ENCODE measurements at places on chromosomes 5 and 9.
A peak's percentile ranks its signal among the peaks of the same experiment; 100 is the strongest.

GRCh38 chr5:77852514-77853352 is 76.6 kb upstream of the TBCA start:
- peak; percentile 59 for DNase-seq

- DNase-seq: no peak
Observed at GRCh38 chr9:137836831-137837241, 40.7 kb upstream of the CACNA1B start.

DNA sequence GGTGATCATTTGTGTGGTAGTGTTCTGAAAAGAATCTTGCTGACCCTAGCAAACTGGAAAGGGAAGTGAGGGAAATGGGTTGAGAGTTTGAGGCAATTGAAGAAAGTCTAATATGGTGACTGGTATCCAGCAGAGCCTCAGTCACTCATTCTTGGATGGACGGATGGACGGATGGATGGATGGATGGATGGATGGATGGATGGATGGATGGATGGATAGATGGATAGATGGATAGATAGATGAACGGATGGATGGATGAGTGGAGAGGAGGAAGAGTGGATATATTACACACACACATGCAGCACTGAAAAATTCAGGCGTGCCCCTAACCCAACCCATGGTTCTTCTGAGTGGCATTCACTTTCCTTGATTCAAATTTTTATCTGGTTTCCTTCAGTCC is 277.6 kb downstream of the EBF1 start:
- no peak for DNase-seq

GRCh38 chr9:87520172-87520683 is 22.6 kb downstream of the DAPK1 start:
- DNase-seq: no peak

DNA sequence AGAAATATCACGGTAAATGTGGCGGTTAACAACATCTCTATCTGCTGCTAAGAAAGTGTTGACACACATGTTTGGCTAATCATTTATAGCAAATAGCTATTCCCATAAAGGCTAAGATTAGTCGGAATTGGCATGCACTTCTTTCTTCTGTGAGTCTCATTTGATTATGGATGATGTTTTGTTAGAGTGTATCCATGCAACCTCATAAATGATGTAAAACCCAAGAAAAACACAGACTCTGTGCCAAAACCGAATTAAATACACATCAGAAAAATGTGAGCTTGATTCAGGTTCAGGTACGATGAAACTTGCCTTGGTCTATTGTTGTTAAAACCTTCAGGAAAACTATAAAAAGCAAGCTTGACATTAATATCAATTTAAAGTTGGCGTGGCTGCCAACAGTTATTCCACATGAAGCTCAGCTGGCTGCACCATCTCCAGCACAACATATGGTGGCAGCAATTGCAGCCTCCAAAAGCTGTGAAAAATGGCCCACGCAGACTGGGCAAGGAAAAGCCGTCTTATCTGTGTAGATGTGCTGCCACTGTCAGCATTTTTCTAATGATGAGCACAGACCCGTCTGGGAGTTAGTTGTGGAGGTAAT is 41.1 kb upstream of the ICE1 start:
- peak; percentile 6 for DNase-seq

GRCh38 chr5:140113180-140113698 is 670 bp upstream of the PURA start:
- no peak for DNase-seq

- no peak for DNase-seq
Observed at GRCh38 chr5:165999693-166000320, 2291.6 kb upstream of the WWC1 start.

GRCh38 chr5:39417979-39418378 is 6.8 kb downstream of the DAB2 start:
- DNase-seq: no peak

DNA sequence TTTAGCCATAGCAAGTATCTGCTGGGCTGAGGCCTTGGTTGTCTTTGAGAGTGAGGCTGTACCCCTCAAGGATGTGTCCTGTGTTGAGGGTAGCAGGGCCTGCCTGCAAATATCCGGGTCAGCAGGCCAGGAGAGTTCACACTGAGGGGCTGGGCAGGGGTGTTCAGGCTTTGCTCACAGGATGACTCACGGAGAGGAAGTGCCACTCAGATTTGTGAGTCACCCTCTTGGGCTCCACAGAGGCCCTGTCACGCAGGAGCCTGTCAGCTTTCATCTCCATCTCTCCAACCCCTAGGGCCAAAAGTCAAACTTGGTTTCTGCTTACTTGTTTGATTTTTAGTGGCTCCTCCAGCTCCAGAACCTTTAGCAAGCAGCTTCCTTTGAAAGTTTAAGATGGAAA is 211.5 kb downstream of the SEC61B start:
- DNase-seq: peak; percentile 75

DNA sequence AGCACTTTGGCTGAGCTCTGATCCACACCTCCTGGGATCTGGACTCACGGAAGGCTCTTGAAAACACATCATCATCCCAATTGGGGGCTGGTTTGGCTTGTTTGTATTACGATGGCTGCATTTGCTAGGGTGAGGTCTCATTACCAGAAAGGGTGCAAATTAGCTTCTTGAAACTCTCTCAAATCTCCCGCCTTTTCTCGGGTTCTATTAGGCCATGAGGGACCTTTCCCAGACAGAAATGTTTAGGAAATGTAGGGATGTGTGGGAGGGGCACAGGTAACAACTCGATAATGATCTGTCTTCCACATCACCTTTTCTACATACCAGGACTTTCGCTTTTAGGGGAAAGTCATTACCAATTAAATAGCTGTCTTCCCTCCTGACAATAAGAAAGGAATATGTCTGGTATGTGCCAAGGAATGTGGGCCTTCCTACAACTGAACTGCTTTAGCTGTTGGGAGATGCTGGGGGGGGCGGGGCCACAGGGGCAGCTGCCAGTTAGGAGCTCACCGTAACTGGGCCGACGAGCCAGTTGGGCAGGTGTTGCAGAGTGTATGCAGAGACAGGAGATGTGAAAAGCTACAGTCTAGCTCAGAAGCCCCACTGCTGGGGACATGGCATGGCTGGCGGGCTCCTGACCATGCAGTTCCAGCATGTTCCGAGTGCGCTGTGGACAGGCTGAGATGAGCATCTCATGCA is 71.2 kb downstream of the AK8 start:
- DNase-seq: peak; percentile 11

DNA sequence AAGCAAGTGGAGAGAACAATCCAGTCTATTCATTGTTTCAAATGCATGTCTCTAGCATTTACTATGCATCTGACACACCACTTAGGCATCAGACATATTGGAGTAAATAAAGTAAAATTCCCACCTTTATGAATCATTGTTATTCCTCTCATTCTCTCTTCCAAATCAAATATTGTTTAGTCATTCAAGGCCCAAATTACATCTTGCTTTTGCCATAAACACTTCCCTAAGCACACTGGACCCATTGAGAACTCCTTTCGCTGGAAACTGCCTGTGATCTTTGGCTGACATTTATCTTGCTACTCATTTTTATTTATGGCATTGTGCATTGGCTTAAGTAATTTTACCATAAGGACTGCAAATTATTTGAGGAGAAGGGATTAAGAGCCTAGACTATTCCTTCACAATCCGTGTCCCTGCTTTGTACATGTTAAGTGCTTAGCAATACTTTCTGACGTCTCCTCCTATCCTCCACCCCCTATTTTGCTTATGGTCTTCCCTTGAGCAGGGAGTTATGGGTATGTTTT is 7.4 kb downstream of the C5orf46 start:
- peak; percentile 1 for DNase-seq

DNA sequence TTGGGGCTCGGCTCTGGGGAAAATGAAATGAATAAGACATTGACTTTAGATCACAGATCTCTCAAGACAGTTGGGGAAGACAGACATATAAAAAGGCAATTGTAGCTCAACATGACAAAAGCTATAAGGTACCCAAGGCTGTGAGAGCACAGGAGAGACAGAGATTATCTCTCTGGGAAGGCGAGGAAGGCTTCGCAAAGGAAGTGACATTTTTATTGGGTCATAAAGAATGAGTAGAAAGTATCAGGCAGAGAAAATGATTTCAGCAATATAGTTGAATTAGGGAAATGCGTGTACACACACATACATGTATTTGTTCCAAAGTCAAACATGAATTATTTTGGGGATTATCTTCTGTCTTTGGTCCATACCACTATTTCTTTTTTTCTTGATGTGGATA is 381.8 kb upstream of the ADAMTSL1 start:
- DNase-seq: no peak

DNA sequence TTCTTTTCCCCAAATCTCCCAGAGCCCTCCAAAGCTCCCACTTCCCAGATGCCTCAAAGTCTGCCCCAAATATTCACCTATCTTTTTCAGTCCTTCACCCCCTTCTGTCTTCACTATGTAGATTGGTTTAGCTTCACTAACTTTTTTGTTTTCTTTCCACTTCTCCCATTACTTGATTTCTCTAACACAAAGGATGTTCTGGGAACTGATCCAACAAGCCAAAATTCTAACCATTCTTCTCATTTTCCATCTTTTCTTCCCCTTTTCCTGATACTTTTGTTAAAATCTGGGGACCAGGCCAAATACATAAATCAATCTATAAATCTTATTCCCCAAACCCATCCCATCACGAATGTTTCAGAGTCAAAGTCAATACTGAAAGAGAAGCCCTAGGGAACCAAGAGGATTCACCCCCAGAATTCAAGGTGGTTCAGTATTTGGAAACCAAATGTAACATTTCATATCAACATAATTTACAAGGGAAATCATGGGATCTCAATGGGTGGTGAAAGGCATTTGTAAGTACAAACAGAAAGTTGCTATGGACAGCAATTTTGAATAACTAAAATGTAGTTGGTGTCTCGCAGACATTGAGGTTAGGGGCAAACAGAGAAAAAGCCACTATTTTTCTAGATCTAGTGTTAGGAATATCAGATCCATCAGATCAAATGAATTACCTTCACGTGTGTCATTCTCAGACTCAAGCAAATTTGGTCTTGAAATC is 35.3 kb downstream of the APTX start:
- DNase-seq: peak; percentile 31

DNA sequence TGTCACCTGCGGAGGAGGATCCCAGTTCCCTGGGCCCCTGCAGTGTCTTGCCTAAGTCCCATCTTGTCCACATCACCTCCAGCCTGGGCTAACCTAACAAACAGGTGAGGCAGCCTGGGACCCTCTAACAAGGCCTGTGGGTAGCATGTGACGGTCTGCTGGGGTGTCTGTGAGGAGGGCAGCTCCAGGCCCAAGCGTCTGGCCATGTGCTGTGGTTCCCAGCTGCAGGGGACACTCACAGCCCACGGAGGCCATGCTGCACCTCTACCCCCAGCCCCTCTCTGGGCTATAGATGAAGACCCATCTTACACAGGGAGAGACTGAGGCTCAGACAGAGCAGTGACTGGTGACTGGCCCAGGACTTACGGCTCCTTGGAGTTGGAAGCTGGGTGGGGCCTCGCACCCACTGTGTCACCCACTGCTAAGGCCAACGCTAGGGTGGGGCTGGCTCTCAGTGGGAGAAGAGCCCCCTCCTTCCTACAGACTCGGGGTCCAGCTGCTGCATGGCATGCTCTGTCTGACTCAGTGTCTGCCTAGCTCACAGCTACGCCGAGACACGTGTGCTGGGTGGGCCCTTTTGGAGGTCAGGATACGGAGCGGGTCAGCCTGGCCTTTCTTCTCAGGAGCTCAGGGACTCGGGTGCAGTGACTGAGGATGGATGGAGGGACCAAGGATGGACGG is 40.8 kb upstream of the RNF130 start:
- DNase-seq: no peak

- DNase-seq: no peak
Observed at GRCh38 chr5:9174446-9174845, 371.4 kb downstream of the SEMA5A start.
